ENCODE measurements at places on chromosomes 4 and X.
A peak's percentile ranks its signal among the peaks of the same experiment; 100 is the strongest.

DNA sequence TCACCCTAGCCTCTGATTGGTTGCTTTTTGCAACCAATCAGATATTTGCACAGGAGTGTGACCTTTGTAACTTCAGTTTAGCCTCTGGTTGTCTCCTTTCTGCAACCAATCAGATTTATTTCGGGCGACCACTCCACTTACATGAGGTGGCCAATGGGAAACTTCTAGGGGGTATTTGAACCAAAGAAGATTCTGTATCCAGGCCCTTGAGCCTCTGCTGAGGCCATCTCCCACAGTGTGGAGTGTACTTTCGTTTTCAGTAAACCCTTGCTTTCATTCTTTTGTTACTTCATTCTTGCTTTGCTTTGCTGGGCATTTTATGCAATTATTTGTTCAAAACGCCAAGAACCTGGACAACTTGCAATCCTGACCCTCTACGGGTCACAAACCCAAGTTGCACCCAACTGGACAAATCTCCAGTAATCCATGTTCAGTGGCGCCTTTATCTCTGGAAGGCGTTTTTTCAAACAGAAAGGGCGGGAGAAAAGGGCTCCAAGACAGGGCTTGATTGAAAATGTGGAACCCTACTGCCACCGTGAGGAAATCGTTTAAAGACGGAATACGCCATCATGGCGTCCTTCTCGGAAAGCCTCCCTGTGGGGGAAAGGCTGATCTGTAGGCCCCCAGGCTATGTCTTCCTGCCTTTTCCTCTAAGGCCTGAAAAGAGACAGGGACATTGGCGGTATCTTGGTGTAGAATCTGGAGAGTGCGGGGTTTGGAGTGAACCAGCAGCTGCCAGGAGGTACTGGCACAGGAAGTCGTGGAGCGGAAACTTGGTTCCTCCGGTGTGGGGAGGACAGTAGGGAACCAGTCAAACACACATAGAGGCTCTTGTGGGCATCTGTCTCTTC is 184.6 kb downstream of the OR13H1 start:
- DNase-seq, result peak; percentile 38

- DNase-seq, result no peak
Measured at GRCh38 chr4:145414226-145414625, 67.4 kb upstream of the SMAD1 start.

- no peak for DNase-seq
Measured at GRCh38 chrX:79568309-79568708, 201.2 kb upstream of the ITM2A start.

DNA sequence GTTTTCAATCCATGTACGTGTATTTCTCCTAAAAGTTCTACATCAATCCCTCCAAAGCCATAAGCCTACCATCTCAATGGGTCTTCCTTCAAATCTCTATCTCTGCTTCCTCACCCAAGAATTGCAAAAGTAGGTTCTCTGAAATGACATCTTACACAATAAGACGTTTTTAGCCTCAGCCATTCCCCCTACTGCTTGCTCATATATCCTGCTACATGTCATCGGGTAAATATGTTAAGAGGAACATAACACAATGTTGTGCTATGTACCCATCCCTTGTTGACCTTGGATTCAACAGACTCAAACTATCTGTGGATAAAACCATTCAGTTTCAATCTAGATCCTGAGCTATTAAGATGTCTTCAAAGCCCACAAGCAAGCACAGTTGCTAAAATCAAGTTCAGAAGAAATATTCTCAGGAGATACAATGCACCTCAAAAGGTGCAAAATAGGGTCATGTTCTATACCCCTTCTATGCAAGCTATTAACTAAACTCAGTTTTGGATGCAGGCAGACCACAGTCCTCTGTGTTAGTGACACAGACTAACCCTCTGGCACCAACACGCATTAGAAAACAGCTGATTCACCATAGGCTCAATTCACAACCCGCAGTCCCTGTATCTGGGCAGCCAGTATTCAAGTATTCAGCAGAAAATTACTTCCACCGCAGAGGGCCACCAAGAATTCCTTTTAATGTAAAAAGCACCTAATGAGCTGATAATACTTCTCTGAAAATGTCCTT is 56.8 kb downstream of the CD99L2 start:
- no peak for DNase-seq

Measured in hepatic stellate cell (primary cell).